Activated B cell treated with CpG ODN at 0.5 μM for 24 hours (primary cell): ENCODE measurements at places on chromosomes 13 and 19. TPM values are rescaled to one million over a fixed set of nuclear protein-coding genes. Genes with fewer than 3 reads are reported as not detected.

The PLPP2 gene
- 0.29 and 0.32 TPM in 2 replicates for total RNA-seq

The SLC25A41 gene
- total RNA-seq = 0.40 and 0.69 TPM in 2 replicates

The CLEC4M gene
- total RNA-seq = 1.3 and 2.0 TPM in 2 replicates

The SOX1 gene
- total RNA-seq = not detected in 2 replicates

The UNC13A gene
- 0.02 and 0.04 TPM in 2 replicates for total RNA-seq

The URAD gene
- not detected in 2 replicates for total RNA-seq
